ENCODE measurements at places on chromosomes 12 and 14.
A peak's percentile ranks its signal among the peaks of the same experiment; 100 is the strongest.

- DNase-seq: no peak
Observed at GRCh38 chr12:107467716-107468115, 217.9 kb upstream of the PWP1 start.

DNA sequence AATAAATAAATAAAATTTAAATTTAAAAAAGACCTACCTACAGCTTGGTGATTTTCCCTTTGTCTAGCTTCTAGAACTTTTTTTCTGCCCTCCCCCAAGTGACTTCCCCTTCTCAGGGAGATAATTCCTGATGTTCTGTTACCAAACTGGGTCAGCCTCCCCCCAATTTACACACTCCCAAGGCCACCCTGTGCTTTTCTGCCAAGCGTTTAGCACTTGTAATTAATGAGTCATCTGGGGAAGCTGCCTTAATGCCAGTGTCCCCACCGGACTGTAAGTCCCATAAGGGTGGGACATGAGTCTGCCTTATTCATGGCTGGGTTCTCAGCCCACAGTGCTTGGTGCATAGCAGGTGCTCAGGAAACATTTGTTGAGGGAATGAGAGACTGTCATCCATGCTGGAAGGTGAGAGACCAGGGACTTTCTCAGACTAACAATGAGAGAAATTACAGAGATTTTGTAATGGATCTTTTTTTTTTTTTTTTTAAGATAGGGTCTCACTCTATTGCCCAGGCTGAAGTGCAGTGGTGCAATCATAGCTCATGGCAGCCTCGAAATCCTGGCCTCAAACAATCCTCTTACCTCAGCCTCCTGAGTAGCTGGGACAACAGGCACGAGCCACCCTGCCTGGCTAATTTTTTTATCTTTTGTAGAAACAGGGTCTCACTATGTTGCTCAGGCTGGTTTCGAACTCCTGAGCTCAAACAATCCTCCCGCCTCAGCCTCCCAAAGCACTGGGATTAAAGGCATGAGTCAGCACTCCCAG is 106.8 kb downstream of the PHETA1 start:
- DNase-seq: no peak

GRCh38 chr14:43532825-43533416 is 974.2 kb downstream of the FSCB start:
- no peak for DNase-seq

GRCh38 chr14:57833323-57833722 is 32.6 kb downstream of the SLC35F4 start:
- peak; percentile 85 for DNase-seq

DNA sequence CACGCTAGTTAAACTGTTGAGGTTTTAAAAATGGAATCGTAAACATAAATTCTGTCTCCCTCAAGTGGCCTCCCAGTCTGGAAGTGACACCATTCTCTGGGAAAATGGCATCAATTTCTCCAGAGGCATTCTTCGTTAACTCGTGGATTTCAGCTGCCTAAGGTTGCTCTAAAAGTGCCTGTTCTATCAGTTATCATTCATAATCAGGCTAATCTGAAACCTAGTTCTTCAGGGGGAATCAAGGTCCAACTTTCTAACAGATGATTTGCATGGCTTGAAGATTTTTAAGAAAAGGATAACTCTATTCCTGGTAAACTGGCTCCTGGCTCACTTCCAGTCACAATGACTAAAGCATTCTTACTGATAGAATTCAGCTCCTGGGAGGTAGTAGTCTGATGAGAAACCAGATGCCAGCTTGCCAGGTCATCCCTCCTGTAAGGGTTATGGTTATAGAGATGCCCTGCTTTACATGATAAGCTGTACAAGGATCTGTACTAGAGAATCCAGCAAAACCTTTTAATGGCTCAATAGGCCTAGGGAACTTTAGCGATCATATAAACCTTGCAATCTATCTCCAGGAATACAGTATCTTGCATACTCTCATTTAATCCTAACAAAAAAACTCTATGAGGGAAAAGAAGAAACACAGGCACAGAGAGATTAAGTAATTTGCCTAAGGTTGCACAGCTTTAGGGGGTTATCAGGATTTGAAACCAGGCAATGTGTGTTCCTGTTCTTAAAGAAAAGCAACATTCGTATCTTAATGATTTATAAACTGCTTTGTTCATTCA is 1.5 kb downstream of the L3HYPDH start:
- DNase-seq: peak; percentile 71

GRCh38 chr12:69765515-69765914 is 26.9 kb downstream of the RAB3IP start:
- DNase-seq: no peak

- DNase-seq: peak; percentile 34
Observed at GRCh38 chr12:118188690-118189371, 52.9 kb downstream of the PEBP1 start.

- peak; percentile 66 for DNase-seq
Observed at GRCh38 chr14:67837011-67837624, 17.5 kb downstream of the RAD51B start.

DNA sequence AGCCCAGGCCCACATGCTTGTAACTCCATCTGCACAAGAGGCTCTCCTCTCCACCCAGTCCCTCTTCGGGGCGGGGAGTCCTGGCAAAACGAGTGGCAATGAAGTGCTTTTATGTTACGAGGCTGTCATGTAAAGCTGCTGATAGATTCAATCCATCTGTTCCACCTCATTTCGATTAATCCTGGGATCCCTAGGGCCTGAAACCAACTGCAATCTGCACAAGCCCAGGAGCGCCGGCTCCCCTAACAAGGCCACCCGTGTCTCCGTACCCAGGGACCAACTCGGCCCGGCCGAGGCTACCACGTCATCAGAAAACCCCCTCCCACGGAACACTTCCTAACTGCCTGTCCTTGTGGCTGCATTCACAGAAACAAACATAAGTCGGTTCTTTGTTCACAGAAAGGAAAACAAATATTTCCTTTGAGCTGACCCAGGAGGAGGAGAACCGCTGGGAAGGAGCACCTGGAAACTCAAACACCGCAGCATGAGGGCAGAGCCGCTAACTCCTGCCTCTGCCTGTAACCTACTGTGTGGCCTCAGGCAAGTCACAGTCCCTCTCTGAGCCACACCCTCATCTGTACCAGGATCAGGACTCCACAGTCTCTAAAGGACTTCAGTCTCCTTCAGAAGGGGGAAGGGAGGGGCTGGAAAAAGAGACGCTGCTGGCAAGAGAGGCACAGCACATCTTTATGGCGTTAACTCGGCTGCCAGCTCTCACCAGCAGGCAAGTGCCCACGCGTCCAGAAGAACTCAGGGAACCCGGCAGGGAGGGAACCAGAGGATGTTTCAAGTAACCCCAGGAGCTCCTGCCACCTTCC is 47.8 kb downstream of the CCDC88C start:
- no peak for DNase-seq

DNA sequence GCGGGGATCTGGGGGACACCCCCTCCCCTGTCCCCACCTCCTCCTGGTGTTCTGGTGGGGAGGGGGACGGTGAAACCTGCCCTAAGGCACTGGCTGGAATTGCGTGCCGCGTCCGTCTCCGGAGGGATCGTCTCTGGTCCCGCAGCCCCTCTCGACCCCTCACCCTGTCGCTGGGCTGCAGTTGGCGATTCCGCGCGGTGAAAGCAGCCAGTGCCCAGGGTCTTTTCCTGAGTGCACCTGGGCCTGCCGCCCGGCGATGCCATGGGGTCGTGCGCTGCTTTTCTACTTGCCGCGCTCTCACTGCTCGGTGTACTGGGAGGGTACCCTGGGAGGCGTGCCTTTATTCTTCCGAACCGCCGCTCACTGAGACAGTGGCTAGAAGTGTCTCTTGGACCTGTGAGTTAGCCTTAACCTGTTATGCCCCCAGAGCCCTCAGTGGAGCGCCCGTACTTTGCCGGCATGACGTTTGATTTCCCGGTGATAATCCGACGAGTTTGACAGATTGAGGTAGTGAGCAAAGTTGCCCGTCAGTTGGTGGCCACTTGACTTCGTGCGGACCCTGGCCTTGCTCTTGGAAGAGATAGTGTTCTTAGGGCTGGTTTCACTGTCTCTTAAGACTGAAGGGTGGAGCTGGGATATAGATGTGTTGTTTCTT is 788 bp downstream of the SFSWAP start:
- no peak for DNase-seq

- DNase-seq: no peak
Observed at GRCh38 chr12:23576372-23576771, 373.1 kb downstream of the SOX5 start.

GRCh38 chr12:86143162-86143561 is 113.0 kb downstream of the MGAT4C start:
- no peak for DNase-seq

GRCh38 chr14:53167602-53168328 is 14.6 kb upstream of the DDHD1 start:
- DNase-seq: peak; percentile 73

DNA sequence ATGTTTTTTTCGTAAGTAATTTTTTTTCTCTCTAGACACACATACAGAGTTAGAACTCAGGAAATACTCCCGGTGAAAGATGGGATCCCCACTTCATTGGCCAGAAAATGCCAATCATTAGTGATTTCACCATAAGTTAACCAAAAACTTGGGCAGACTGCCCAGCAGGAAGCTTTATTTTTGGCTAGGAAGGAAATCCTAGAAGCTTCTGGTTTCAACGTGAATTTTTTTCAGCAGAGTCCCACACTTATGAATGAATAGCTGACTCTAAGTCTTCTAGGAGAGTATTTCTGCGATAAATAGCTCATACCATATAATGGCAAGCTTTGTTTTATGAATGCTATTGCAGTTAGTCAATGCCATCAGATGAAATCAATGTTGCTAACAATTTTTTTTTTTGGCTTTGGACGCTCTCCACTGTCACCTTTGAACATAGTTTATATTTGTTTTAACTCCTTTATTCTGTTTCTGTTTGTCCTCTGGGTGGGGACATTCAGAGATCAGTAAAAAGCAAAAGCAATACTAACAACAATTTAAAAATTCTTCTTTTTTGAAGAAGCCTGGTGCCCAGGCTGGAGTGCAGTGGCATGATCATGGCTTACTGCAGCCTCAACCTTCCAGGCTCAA is 9.5 kb downstream of the PPP1CC start:
- no peak for DNase-seq

GRCh38 chr14:32908196-32909084 is 30.2 kb upstream of the NPAS3 start:
- DNase-seq: no peak

DNA sequence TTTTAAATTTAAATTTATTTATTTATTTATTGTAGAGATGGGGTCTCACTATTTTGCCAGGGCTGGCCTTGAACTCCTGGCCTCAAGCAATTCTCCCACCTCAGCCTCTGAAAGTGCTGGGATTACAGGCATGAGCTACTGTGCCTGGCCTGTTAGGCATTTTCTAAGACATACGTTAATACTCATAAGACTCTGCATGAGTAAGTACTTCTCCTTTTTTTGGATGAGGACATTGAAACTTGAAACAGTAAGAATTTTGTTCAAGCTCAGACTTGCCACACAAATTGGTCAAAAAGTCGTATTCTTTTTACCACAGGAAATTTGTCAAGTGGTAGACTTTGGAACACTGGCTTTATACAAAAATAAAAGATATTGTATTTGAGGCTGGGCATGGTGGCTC is 187.4 kb upstream of the RASSF8 start:
- peak; percentile 23 for DNase-seq

DNA sequence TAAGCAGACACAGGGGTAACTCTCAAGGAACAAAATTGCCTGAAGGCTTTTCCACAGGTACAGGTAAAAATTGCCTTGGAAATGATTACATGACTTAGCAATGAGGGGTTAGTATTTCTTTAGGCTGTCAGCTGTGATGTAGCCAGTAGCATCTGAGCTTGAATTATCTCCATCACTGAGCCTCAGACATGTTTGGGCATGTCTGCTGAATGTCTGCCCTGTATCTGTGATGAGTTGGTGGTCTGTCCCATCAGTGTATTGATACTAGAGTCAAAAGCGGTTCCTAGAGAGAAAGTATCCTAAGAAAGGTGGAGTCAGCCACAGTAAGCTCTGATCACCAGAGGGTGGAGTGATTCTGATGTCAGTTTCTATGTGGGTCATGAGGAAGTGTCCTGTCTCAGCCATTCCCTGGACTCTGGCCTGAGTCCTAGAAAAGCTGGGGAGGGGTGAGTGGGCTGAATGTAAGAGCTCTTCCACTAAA is 16.3 kb downstream of the AKAP6 start:
- DNase-seq: no peak

GRCh38 chr12:106801830-106802533 is 27.5 kb downstream of the RIC8B start:
- no peak for DNase-seq

DNA sequence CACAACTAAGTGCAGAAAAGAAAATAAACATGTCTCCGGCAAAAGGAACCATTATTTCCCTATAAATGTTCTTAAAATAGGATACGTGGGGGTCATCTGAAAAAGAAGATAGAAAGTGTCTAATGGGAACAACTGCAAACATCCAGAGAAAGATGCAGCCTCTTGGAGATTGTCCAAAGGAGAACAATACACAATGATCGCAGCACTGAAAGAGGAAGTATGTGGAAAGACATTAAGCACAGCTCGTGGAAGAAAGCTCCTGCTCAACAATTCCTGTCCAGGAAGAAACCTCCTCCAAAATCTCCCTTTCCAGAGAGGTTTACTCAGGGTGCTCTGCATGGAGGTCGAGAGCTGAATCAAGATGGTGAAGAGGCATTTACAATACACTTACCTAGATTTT is 2.5 kb upstream of the LALBA start:
- DNase-seq: no peak

DNA sequence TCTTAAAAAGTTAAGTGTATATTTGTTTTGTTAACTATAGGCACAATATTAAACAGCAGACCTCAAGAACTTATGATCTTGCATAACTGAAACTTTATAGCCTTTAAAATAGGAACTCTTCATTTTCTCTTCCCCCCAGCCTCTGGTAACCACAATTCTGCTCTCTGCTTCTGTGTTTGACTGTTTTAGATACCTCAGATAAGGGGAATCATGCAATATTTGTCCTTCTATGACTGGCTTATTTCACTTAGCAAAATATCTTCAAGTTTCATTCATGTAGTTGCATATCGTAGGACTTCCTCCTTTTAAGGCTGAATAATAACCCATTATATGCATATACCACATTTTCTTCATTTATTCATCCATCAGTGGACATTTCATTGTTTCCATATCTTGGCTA is 131.3 kb downstream of the PTPRO start:
- DNase-seq: no peak

GRCh38 chr14:24274101-24274543 is 2.7 kb upstream of the RABGGTA start:
- DNase-seq: no peak

- peak; percentile 16 for DNase-seq
Observed at GRCh38 chr14:70448633-70449340, 3.2 kb upstream of the ADAM21 start.

- DNase-seq: no peak
Observed at GRCh38 chr12:53618275-53618674, 7.9 kb downstream of the ATF7 start.

DNA sequence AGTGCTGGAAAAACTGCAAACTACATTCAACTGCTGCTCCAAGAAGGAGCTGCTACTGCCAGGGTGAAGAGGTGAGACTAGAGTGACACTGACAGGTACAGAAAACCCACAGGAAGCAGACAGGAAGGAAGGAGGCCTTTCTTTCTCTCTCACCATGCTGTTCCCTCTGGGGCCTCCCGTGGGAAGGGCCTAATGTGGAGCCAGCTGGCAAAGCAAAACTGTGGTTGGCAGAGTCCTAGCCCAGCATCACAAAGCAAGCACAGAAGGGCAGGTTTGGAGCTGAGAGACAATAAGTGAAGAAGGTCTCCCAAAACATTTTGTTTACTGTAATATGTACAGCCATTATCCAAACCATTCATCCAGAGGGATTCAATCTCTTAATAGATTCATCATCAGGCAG is 122.5 kb upstream of the MAX start:
- DNase-seq: no peak

Measured in fibroblast of the conjunctiva (primary cell).